ENCODE measurements at places on chromosomes 1 and 21.

- DNase-seq = no peak
Observed at GRCh38 chr21:16312321-16312720, 582.5 kb downstream of the USP25 start.

DNA sequence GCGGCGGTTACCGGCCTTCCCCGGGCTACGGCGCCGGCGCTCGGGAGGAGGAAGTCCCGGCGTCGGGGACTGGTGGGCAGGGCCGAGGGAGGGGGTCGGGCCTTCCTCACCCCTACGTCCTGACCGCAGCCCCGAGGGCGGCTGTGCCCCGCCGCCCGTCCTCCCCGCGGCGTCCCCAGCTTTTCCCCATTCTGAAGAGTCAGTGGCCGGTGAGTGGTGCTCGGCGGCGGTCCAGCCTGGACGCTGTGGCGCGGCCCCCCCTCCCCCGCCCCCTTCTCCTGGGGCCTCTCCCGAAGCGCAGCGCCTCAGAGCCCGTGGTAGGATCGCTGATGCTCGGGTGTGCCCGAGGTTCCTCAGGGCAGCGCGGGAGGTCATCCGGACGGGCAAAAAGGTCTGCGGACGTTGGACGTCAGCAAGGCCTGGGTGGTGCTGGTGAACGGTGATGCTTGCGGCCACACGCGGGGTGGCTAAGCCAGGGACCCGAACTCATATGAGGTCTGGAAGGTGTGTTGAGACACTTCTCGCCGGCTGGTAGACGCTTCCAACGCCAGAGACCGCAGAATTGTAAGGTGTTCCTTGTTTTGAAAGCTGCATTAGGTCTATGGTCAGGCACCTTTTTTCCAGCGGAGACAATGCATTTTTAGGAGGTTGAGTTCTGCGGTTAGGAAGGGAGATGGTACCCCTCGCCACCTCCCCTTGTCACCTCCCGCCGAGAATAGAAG is 725 bp downstream of the SLC25A33 start:
- DNase-seq = peak; percentile 59

- no peak for DNase-seq
Observed at GRCh38 chr1:89451011-89451410, 73.6 kb upstream of the LRRC8B start.

- no peak for DNase-seq
Observed at GRCh38 chr1:247304031-247304430, 27.6 kb downstream of the ZNF496 start.

GRCh38 chr21:18518054-18518481 is 114.5 kb upstream of the TMPRSS15 start:
- no peak for DNase-seq

DNA sequence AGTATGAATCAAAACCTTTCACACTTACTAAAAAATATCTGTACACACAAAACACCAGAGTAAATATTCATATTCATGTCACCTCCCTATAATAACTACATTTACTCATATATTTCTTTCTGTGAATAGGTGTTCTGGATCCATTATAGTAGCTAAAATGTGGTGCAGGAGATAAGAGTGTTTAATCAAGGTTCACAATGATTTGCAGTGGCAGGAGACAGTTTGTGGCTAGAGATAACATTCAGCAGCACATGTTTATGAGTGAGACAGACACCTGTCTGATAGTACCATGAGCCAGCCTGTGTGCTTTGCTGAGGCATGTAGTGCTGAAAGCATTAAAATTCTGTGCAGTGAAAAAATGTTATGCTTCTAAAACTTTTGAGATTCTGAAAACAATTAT is 410.3 kb downstream of the SRGAP2C start:
- no peak for DNase-seq

DNA sequence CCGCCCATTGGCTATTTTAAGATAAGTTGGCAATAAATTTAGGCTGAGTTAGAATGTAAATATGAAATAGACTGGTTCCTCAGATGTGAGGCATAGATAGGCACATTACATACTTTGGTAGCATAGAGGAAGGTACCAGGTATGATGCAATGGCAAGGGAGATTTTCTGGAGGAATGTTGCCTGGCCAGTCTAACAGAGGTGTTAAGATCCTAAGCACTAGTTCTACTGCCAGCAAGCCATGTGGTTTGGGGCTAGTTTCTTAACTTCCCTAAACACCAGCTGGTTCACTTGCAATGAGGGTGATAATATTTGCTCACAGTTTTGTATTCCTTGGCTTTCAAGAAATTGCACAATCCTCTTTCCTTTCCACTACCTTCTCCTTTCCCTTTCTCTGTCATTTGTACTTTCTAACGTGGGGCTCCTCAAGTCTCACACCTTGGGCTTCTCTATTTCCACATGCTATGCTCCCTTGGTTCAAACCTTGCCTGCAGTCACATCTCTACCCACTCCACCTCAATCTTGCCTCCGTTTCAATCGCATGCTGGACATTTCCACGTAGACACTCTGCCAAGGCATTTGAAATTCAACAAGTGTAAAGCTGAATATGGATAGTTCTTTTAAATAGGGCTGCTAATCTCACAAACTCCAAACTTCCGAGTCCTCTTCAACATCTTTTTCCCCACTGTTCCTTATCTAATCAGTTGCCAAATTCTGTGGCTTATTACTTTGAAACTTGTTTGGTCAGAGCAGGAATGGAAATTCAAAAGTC is 4.7 kb upstream of the CD55 start:
- peak; percentile 22 for DNase-seq

DNA sequence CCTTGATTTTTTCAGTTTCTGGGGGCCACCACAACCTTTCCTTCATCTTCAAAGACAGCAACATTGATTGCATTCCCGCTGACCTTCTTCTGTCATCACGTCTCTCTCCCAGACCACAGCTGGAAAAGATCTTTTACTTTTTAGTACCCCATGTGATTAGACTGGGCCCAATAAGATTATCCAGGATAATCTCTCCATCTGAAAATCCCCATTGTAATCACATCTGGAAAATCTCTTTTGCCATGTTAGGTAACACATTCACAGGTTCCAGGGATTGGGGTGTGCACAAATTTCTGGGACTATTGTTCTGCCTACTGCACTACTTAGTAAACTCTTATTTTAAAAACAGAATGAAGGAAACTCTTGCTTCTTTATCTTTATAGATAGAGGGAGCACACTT is 47.1 kb upstream of the INSL5 start:
- DNase-seq = no peak

GRCh38 chr1:200379432-200379757 is 30.4 kb downstream of the ZNF281 start:
- DNase-seq = no peak

- peak; percentile 46 for DNase-seq
Observed at GRCh38 chr1:6471086-6471969, 5.4 kb upstream of the TNFRSF25 start.

GRCh38 chr1:223143537-223144248 is 645 bp upstream of the TLR5 start:
- peak; percentile 39 for DNase-seq
